ENCODE measurements at places on chromosomes 3 and 15. TPM values are rescaled to one million over a fixed set of nuclear protein-coding genes. Genes with fewer than 3 reads are reported as not detected.

DNA sequence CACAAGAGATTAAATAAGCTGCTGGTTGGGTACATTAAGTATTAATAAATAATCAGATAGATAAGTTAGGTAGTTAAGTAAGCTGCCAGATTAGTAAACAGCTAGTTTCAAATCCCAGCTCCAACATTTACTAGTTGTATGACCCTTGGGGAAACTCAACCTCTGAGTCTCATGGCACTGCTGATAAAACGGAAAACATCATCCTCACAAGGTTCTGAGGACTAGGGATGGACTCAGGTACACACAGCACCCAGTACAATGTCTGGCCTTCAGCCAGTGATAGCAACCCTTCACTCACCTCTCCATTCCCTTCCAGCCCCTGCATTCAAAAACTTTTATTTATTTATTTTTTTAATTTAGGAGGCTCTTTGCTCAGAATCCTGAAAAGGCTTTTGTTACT lies 32.3 kb downstream of the B3GNT5 start:
- DNase-seq, result peak; percentile 41

- peak; percentile 63 for DNase-seq
These were observed 1014.7 kb upstream of the CFAP20DC start for GRCh38 chr3:60064210-60065178.

DNA sequence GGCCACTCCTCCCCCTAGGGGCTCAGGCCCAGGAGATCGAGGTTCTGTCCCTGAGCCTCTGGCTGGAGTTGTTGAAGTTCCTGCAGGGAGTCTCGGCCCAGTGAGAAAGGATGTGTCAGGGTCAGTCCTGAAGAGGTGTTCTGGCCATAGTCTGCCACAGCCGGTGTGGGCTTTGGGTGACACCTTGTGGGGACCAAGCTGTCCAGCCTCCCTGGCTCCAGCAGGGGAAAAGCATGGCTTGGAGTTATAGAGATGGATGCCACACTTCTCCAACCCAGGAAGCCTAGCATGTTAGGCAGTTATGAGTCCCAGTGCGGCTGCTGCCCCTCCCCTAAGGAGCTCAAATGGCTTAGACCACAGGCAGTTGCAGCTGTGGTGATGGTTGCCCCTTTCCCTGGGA lies 945.6 kb upstream of the GBE1 start:
- DNase-seq, result no peak

DNA sequence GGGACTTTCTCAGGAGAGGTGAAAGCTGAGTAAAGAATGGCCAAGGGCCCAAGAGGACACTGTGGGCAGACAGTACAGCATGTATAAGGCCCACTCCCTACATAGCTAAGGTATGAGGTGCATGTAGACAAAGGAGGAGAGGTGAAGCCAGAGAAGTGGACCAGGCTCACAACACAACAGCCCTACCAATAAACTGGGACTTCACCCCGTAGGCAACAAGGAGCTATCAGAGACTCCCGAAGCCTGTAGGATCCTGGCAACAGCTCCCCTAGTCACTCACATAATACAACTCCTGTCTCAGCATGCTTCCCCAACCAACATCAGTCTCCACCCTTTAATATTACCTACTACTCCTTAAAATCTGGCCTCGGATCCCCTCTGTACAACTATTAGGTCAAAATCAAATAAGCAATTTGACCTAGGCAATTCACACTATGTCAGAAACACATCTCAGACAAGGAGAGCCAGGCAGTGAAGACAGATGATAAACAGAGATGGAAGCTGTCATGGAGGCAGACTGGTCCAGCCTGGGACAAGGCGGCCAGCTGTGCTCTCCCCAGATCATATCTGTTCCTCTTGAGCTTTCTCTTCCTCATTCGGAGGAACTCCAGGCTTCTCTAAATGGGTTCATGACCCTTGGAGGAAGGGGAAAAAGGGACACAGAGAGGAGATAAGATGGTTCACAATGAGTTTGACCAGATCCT lies 1.4 kb downstream of the XXYLT1 start:
- DNase-seq, result no peak

- no peak for DNase-seq
These were observed 474.6 kb upstream of the TPRG1 start for GRCh38 chr3:188697127-188697526.

Gene NR2E3
- total RNA-seq, result not detected

Measured in A172 (cell line).